ENCODE measurements at places on chromosomes 2 and 18. TPM values are rescaled to one million over a fixed set of nuclear protein-coding genes. Genes with fewer than 3 reads are reported as not detected.

DNA sequence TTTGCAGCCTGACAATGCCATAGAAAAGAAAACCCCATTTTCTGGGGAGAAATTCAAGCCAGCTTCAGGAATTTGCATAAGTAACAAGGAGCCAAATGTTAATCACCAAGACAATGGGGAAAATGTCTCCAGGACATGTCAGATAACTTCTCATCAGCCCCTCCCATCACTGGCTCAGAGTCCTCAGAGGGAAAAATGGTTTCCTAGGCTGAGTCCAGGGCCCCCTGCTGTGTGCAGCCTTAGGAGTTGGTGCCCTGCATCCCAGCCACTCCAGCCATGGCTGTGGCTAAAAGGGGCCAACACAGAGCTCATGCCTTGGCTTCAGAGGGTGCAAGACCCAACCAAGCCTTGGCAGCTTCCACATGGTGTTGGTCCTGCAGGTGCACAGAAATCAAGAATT is 63.7 kb upstream of the FANCL start:
- H3K4me3 ChIP-seq, result no peak overlapping the region
- H3K4me1 ChIP-seq, result no peaks in the 10 kb centered on the region
- peaks cover 19% of the 10 kb centered on the region for H3K27me3 ChIP-seq
- no peaks in the 10 kb centered on the region for H3K36me3 ChIP-seq

GRCh38 chr2:239311132-239312040 is 89.4 kb downstream of the HDAC4 start:
- H3K4me3 ChIP-seq, result no peak overlapping the region
- H3K27ac ChIP-seq, result no peak overlapping the region
- H3K4me1 ChIP-seq, result peaks cover 16% of the 10 kb centered on the region

DNA sequence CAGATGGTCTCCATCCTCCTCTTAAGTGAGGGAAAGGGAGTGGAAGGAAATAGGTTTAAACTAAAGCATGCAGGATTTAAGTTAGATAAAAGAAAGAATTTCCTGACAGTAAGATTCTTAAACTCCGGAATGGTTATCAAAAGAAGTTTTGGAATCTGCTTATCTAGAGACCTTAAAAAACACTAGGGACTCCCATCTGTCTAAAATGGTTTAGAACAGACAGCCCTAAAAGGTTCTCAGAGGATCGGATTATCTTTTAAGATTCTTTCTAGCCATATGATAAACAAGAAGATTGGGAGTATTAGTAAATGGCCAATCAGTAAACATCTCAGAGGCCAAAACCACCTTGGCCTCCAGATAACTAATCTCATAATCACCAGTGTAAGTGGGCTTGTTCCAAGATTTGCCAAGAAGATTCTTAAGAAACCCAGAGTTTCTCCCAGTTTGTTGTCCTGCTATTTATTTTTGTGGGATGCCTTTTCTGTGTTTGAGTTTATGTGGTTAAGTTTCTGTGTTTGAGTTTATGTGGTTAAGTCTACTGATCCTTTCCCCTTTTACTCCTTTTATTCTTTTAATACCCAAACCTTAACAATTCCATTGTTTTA is 314.9 kb upstream of the NRP2 start:
- no peak overlapping the region for H3K27ac ChIP-seq
- no peaks in the 10 kb centered on the region for H3K27me3 ChIP-seq
- H3K4me3 ChIP-seq, result no peak overlapping the region
- H3K36me3 ChIP-seq, result no peaks in the 10 kb centered on the region

The OTOS gene
- not detected for total RNA-seq
